ENCODE measurements at places on chromosomes 4 and X. TPM values are rescaled to one million over a fixed set of nuclear protein-coding genes. Genes with fewer than 3 reads are reported as not detected.
A peak's percentile ranks its signal among the peaks of the same experiment; 100 is the strongest.

DNA sequence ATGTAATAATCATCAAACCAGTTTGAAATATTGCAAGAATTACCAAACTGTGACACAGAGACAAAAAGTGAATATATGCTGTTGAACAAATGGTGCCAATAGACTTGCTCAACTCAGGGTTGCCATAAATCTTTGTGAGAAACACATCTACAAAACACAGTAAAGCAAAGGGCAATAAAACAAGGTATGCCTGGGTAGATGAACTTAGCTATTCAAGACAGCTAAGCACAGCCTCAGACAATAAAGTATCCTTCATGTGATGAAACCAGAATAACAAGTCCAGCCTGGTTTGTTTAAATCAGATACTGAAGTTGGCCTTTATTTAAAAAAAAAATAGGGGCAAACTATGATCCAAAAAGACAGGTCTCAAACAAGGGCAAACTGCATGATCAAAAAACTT, 19.2 kb downstream of the LAMTOR3 start:
- DNase-seq = no peak
- no peaks in the 10 kb centered on the region for H3K27me3 ChIP-seq
- peaks cover 25% of the 10 kb centered on the region for H3K36me3 ChIP-seq
- H3K4me1 ChIP-seq = no peaks in the 10 kb centered on the region

Gene CD38
- total RNA-seq = 4.2 TPM

Gene CT55
- not detected for total RNA-seq

DNA sequence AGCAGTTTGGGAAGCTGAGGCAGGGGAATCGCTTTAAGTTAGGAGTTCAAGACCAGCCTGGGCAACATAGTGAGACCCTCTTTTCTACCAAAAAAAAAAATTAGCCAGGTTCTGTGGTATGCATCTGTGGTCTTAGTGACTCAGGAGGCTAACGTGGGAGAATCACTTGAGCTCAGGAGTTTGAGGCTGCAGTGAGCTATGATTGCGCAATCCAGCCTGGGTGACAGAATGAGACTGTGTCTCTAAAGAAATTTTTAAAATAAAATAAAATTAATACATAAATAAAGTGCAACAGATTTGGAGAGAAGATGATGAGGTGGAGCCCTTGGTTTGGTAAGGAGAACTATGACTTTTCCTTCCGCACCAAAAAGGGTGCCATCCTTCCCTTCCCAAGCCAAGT, 436.9 kb downstream of the NLGN4X start:
- H3K27me3 ChIP-seq = no peaks in the 10 kb centered on the region
- H3K4me3 ChIP-seq = no peak overlapping the region
- no peaks in the 10 kb centered on the region for H3K36me3 ChIP-seq
- H3K4me1 ChIP-seq = no peaks in the 10 kb centered on the region

DNA sequence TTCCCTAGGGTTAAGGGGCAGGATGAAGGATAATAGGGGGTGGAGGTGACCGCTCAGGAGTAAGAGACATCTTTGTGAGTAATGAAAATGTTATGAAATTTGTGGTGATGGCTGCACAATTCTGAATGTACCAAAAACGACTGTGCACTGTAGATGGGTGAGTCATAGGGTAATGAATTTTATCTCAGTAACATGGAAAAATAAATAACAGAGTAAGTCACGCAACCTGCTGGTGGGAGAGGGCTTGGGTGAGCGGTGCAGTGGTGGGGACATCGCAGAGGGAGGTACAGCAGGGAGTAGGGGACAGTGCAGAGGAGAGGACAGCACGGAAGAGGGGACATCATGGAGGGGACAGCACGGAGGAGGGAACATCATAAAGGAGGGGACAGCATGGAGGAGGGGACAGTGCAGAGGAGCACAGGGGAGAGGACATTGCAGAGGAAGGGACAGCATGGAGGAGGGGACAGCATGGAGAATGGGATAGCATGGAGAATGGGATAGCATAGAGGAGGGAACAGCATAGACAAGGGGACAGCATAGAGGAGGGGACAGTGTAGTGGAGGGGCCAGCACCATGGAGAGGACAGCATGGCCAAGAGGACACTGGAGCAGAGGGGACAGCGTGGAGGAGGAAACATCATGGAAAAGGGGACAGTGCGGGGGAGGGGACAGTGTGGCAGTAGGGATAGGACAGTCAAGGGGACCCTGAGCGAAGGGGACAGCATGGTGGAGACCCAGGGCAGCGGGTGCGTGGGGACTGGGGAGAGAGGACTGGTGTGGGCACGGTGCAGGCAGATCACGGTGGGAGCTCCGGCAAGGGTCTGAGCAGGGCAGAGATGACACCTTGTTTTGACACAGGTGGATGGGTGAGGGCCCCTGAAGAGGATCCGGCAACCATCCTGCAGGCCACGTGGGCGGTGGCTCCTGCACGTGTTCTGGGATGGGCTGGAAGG, 68.5 kb upstream of the MXD4 start:
- no peak overlapping the region for H3K27ac ChIP-seq
- peaks cover 8% of the 10 kb centered on the region for H3K4me1 ChIP-seq
- H3K36me3 ChIP-seq = no peaks in the 10 kb centered on the region
- no peaks in the 10 kb centered on the region for H3K27me3 ChIP-seq
- DNase-seq = no peak

Gene AKAP14
- not detected for total RNA-seq

DNA sequence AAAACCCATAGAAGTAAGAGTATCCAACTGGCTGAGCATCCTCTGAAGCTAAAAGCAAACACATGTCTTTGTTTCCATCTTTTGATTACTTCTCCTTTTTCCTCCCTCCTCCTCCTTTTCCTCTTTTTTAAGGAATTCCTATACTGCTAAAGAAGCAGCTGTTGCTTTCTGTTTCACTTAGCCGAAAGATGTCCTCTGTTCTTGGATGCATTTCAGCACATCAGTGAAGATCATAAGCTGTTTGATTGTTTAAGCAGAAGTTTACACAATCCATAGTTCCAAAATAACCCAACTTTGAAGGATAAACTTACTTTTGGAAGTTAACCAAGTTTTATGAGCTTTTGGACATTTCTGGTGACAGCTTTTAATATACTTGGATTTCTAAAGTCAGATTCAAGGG, 55.1 kb upstream of the TNIP3 start:
- H3K4me3 ChIP-seq = no peak overlapping the region
- DNase-seq = no peak
- peak overlapping the region; percentile 3 for H3K27ac ChIP-seq

- no peaks in the 10 kb centered on the region for H3K36me3 ChIP-seq
- H3K27me3 ChIP-seq = no peaks in the 10 kb centered on the region
- H3K4me1 ChIP-seq = no peaks in the 10 kb centered on the region
These were observed 13.5 kb upstream of the GBA3 start for GRCh38 chr4:22678940-22679854.
